Ovary (tissue), 10 donors: ENCODE measurements at places on chromosomes 5 and 9. TPM values are rescaled to one million over a fixed set of nuclear protein-coding genes. Genes with fewer than 3 reads are reported as not detected.

The AGXT2 gene
- total RNA-seq, result not detected

The PPP2R2B gene
- total RNA-seq, result 20.8 TPM

The LMX1B gene
- total RNA-seq, result not detected

The PAIP1 gene
- 75.8 TPM for total RNA-seq

The WNT8A gene
- total RNA-seq, result not detected

The SEC24A gene
- 22.3 TPM for total RNA-seq

The LURAP1L gene
- 4.3 TPM for total RNA-seq

- no peaks in the 10 kb centered on the region for H3K27me3 ChIP-seq
- DNase-seq, result no peak
- no peaks in the 10 kb centered on the region for H3K4me1 ChIP-seq
Measured at GRCh38 chr5:103523319-103523718, 39.3 kb downstream of the NUDT12 start.

- no peak overlapping the region for H3K27ac ChIP-seq
- H3K36me3 ChIP-seq, result no peaks in the 10 kb centered on the region
- DNase-seq, result no peak
- H3K4me1 ChIP-seq, result no peaks in the 10 kb centered on the region
- H3K27me3 ChIP-seq, result no peaks in the 10 kb centered on the region
- no peak overlapping the region for H3K4me3 ChIP-seq
Measured at GRCh38 chr9:18189871-18190670, 283.9 kb upstream of the ADAMTSL1 start.

- no peak for DNase-seq
- H3K4me3 ChIP-seq, result no peak overlapping the region
- H3K27me3 ChIP-seq, result no peaks in the 10 kb centered on the region
- no peak overlapping the region for H3K27ac ChIP-seq
- no peaks in the 10 kb centered on the region for H3K36me3 ChIP-seq
- H3K4me1 ChIP-seq, result no peaks in the 10 kb centered on the region
Measured at GRCh38 chr9:98007251-98007928, 24.2 kb downstream of the ANP32B start.

GRCh38 chr9:14063756-14064155 is 250.2 kb downstream of the NFIB start:
- H3K27ac ChIP-seq, result no peak overlapping the region
- no peaks in the 10 kb centered on the region for H3K27me3 ChIP-seq
- H3K4me3 ChIP-seq, result no peak overlapping the region
- no peak for DNase-seq

DNA sequence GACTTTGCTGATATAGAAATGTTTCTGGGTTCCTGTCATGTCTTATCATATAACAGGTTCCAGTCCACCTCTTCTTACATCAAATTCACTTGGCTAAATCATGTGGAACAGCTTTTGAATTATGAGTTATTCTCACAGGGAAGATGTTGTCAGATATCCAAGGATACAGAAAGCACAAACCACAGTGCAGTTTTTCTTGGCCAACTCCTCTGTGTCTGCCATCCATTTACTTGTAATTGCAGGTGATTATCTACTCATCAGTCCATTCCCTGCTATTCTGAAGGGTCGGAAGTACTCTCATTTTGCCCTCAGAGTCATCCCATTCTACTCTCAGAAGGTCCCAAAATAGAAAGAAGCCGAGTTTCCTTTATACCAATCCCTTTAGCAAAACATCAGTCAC is 10.0 kb downstream of the MARCHF11 start:
- no peaks in the 10 kb centered on the region for H3K4me1 ChIP-seq
- H3K27ac ChIP-seq, result no peak overlapping the region

GRCh38 chr5:133384120-133384855 is 228.1 kb downstream of the FSTL4 start:
- H3K4me3 ChIP-seq, result no peak overlapping the region
- no peak overlapping the region for H3K27ac ChIP-seq
- no peak for DNase-seq
- H3K4me1 ChIP-seq, result no peaks in the 10 kb centered on the region
- H3K36me3 ChIP-seq, result no peaks in the 10 kb centered on the region

DNA sequence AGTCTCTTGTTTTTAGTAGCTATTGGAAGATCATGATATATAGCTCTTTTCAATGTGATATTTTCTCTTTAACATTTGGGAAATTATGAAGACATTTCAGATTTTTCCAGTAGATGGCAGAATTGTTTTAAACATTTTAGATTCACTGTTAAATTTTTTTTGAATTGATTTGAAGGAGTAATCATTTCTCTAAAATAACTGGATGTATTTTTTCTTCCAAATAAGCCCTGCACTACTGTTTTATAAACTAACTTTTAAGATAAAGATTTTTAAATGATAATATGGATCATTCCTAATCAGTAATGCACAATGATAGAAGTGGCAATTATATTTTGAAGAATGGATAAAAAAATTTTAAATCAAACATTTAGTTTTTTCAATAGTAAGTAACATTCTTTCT is 14.2 kb downstream of the NDUFAF2 start:
- H3K4me1 ChIP-seq, result no peaks in the 10 kb centered on the region
- no peak for DNase-seq
- H3K4me3 ChIP-seq, result no peak overlapping the region
- H3K36me3 ChIP-seq, result no peaks in the 10 kb centered on the region
- H3K27ac ChIP-seq, result no peak overlapping the region
- H3K27me3 ChIP-seq, result no peaks in the 10 kb centered on the region

GRCh38 chr5:64077589-64077988 is 88.1 kb upstream of the RNF180 start:
- no peak overlapping the region for H3K4me3 ChIP-seq
- no peaks in the 10 kb centered on the region for H3K4me1 ChIP-seq
- H3K36me3 ChIP-seq, result no peaks in the 10 kb centered on the region
- no peak for DNase-seq
- no peak overlapping the region for H3K27ac ChIP-seq
- H3K27me3 ChIP-seq, result no peaks in the 10 kb centered on the region

DNA sequence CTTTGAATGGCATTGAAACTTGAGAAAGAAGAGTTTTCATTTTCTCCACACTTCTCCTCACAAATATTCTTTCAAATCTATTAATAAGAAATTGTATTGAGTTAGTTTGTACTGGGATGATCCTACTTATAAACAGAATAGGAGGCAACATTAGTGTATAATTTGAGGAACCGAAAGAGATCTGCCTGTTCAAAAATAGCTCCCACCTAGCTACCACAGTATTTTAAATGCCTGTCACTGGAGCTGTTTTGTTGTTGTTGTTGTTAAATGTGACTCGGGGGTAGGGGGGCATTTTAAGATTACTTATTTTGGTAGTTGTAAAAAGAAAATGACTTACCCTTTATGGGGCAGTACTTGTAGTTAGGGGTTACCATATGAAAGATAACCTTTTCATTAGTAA is 20.1 kb upstream of the HAPLN1 start:
- H3K27ac ChIP-seq, result no peak overlapping the region
- H3K27me3 ChIP-seq, result no peaks in the 10 kb centered on the region
- no peak overlapping the region for H3K4me3 ChIP-seq

DNA sequence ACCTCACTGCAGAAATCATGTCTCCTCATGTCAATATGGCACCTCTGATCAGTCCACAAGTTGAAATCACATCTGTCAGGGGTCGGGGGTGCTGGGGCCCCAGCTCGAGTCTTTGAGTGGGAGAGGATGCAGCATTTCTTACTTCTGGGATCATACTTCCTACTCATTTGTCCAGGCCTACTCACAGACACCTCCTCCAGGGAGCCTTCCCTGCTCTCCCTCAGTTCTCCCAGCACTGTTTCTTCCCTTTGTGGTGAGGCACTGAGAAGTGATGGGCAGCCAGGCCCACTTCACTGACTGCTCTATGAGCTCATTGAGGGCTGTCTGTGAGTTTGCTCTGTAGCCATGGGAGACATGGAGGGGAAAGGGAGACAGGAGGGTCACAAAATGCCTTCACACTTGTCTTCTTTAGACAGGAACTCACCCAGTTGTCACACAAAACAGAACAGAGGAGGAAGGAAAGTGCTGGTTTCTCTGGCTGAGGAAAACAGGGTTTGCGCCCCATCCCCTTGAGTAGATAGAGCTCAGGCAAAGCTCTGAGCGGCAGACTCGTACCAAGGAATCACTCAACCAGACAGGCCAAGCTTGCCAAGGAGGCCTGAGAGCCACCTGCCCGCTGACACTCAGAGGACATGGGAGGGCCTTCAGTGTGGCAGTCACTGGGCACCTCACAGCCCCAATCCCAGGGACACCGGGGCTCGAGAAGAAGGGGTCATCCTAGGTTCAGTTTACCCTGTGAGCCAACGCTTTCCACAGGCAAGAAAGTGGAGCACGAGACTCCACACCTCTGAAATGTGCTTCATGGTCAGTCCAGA is 152.9 kb downstream of the GABBR2 start:
- no peaks in the 10 kb centered on the region for H3K36me3 ChIP-seq
- H3K27me3 ChIP-seq, result peaks cover 2% of the 10 kb centered on the region
- no peak overlapping the region for H3K4me3 ChIP-seq
- no peak overlapping the region for H3K27ac ChIP-seq

- H3K4me3 ChIP-seq, result no peak overlapping the region
- H3K36me3 ChIP-seq, result no peaks in the 10 kb centered on the region
- no peaks in the 10 kb centered on the region for H3K27me3 ChIP-seq
- peaks cover 2% of the 10 kb centered on the region for H3K4me1 ChIP-seq
- H3K27ac ChIP-seq, result no peak overlapping the region
- DNase-seq, result no peak
Measured at GRCh38 chr5:127645300-127645726, 3.6 kb upstream of the CTXN3 start.

- H3K4me1 ChIP-seq, result no peaks in the 10 kb centered on the region
- DNase-seq, result no peak
- no peak overlapping the region for H3K4me3 ChIP-seq
- no peaks in the 10 kb centered on the region for H3K27me3 ChIP-seq
Measured at GRCh38 chr9:98342820-98343210, 87.4 kb upstream of the TBC1D2 start.

DNA sequence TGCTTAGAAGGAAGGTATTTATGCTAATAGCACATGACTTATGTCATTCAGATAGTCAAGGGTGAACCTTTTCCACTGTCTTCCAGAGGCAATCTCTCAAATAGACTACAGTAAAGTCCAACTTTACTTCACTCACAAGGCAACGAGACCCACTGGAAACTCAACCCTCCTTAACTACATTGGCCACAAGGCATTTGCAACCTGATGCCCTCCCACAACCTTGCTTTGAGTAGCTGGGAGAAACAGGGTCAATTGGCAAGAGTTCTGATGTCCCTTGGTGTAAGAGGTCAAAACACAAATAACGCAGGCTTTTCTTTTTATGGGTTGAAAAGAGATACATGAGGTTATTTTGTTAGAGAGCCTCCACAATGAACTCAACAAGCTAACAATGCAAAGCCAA is 6.1 kb downstream of the GAS1 start:
- no peak for DNase-seq
- H3K27me3 ChIP-seq, result no peaks in the 10 kb centered on the region
- H3K4me3 ChIP-seq, result no peak overlapping the region

DNA sequence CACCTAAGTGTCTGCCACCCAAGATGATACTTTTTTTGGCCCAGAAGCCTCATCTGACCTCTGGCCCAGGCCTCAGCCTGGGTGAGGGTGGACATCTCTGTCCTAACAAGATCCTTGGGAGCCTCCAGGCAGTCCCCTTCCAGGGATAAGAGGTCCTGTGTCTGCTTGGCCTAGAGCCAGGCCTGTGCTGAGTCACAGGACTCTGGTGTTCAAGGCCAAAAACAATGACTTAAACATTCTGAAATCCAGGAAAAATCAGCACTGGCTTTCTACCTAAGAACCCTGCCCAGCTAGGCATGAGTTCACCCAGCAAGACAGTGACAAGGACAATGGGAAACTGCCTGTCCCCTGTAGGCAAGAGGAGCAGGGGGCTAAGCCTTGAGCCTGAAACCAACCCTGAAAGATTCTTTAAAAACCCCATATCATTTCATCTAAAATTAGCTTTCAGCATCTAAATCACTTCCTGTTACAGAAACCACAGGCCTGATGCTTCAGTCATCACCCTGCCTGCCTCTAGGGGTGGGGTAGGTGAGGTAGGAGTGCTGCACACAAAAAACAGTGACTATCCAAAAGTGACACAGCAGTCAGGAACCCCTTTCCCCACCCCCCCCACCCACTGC is 29.9 kb downstream of the CSF2 start:
- H3K4me1 ChIP-seq, result no peaks in the 10 kb centered on the region
- no peak overlapping the region for H3K27ac ChIP-seq
- no peaks in the 10 kb centered on the region for H3K36me3 ChIP-seq
- no peak overlapping the region for H3K4me3 ChIP-seq
- no peaks in the 10 kb centered on the region for H3K27me3 ChIP-seq
